ENCODE measurements at places on chromosomes 5 and 9.

DNA sequence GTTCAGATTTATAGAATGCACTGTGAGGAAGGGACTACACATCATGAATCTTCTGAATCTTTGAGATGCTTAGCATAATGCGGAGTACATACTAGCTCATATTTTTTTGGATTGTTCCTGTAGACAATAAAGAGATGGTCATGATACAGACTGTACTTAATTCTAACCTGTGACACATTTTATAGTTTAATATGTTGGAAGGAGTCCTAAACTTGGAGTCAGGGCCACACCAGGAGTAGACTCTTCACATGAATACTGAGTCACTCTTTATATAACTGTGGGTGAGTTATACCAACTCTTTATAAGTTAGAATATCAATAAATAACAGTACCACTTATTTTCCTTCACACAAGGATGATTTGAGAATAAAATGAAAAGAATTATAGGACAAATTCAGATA, 16.9 kb downstream of the C9orf85 start:
- DNase-seq = no peak

GRCh38 chr5:174552428-174552827, 172.0 kb upstream of the MSX2 start:
- DNase-seq = no peak

DNA sequence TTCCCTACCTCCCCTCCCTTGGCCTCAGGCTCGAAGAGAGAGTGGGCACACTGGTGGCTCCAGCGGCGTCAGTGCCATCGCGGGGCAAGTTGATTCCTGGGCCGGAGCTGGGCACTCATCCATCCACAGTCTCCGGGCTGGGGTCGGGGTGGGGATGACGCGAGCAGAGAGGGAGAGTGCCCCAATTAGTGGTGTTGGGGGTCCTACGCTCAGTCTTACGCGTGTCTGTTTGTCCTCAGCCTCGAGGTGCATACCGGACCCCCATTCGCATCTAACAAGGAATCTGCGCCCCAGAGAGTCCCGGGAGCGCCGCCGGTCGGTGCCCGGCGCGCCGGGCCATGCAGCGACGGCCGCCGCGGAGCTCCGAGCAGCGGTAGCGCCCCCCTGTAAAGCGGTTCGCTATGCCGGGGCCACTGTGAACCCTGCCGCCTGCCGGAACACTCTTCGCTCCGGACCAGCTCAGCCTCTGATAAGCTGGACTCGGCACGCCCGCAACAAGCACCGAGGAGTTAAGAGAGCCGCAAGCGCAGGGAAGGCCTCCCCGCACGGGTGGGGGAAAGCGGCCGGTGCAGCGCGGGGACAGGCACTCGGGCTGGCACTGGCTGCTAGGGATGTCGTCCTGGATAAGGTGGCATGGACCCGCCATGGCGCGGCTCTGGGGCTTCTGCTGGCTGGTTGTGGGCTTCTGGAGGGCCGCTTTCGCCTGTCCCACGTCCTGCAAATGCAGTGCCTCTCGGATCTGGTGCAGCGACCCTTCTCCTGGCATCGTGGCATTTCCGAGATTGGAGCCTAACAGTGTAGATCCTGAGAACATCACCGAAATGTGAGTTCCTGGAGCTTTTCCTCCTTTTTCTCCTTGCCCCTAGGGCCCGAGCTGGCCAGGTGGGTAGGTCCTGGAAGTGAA, 861 bp downstream of the NTRK2 start:
- no peak for DNase-seq

DNA sequence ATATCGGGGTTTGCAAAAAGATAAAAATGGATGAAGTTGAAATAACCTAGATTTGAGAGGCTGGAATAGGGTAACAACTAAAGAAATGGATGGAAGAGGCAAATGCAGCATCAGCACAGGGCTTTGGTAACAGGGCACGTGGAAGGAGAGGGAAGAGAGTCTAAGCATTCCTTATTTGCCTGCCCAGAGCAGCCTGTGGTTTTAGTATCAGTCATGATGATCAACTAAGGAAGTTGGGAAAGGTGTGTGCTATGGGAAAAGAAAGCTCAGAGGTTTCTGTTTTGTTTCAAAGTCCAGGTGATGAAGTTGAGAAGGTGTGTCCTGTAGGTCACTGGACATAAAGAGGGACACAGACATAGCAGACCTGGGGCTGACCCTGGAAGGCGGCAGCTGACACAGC, 28.8 kb downstream of the GAS1 start:
- no peak for DNase-seq

Measured in mucosa of descending colon (tissue), 3 donors.